ENCODE measurements at places on chromosomes 4 and X.

GRCh38 chr4:7828011-7828720, 111.5 kb downstream of the AFAP1 start:
- DNase-seq: peak; percentile 99

- DNase-seq: no peak
Measured at GRCh38 chr4:153084224-153084979, 119.8 kb upstream of the TRIM2 start.

DNA sequence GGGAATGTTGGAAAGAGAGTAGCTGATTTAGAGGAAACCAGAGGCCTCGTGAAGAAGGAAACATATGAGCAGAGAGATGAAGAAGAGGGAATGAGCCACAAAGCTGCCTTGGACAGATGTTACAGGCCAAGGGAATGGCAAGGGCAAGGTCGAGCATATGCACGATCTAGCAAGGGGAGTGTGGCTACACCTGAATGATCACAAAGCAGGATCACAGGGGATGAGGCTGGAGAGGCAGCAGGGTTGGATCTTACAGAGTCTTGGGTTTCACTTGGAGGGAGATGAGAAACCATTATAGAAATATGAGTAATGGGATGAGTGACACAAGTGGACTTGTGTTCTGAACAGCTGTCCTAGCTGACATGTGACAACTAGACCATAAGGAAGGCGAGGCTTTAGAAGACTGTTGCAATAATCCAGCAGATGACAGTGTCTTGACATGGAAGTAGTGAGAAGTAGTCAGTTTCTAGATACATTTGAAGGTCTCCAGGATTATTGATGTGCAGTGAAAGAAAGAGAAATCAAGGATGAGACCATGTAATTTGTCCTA, 58.7 kb downstream of the RASGEF1B start:
- DNase-seq: no peak

DNA sequence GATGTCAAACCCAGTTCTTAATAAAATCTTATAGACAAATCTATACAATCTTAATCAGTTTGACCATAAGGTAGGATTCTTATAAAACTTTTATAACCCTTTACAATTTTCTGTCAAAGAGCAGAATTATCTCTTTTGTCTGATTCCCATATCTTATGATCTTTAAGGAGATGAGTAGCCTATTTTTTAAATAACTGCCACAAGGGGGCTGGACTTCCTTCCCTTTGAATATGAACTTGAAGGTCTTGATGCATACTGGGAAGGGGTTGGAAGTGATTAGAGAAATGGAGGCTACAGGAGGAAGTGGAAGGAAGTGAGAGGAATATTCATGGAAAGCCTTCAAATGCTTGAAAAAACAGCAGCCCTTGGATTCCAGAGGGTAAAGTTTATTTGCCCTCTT, 111.1 kb downstream of the APOOL start:
- DNase-seq: no peak

DNA sequence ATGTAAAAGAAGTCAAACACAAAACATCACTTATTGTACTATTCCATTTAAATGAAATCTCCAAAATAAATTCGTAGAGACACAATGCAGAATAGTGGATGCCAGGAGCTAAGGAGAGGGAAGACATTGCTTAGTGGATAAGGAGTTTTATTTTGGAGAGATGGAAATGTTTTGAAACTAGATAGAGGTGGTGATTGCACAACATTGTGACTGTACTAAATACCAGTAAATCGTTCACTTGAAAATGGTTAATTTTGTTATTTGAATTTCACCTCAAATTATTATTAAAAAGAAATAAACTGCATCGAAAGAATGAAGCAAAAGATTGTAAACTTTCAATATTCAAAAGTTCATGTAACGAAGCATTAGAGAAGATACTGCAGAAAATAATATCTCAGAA, 9.7 kb upstream of the ACSL4 start:
- no peak for DNase-seq

GRCh38 chrX:10356979-10357378, 200.2 kb downstream of the CLCN4 start:
- peak; percentile 9 for DNase-seq

GRCh38 chrX:107273795-107274194, 67.4 kb downstream of the DNAAF6 start:
- DNase-seq: no peak

DNA sequence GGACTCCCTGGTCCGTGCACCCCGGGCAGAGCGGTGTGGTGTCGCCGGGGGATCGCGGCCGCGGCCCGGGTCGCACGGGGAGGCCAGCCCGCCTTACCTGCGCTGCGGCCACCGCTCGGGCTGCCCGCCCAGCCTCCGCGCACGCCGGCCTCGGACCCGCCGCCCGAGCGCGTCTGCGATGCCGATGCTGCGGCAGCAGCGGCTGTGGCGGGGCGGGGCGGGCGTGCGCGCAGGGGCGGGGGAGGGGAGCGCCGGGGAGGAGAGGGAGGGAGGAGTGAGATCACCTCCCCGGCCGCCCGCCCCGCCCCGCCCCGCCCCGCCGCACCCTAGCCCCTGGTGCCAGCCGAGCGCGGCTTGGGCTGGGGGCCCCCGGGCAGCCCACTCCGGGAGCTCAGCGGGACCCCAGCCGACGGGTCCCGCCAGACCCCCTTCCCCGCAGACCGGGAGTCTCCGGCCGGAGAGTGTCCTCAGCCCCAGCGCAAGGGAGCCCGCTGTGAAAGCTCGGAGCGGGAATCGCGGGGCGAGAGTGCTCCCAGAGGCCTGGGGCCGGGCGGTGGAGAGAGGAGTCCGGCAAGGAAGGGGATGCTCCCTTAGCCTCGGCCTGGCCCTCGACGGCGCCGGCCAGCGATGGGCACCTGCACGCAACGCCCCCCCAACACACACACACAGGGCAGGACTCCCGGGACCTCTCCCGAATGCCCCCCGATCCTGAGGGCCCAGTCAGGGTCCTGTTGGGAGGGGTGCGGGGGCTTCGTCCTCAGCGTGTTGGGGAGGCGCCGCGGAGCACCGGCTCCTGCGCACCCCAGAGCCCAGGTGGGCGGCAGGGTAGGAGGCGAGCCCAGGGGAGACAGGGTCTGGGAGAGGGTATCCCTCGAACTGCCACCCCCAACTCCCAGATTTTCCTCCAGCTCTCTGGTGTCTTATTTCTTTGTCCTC, at the start of gene L1CAM:
L1CAM (minus strand) TSS at position 206 of the 936 bp plus-strand sequence. CDS start 10,337 bp downstream, outside the sequence.
- DNase-seq: no peak

GRCh38 chr4:158162631-158163030, 10.2 kb downstream of the GASK1B start:
- DNase-seq: peak; percentile 37

GRCh38 chrX:154829926-154830442, 4.5 kb downstream of the SMIM9 start:
- DNase-seq: no peak

DNA sequence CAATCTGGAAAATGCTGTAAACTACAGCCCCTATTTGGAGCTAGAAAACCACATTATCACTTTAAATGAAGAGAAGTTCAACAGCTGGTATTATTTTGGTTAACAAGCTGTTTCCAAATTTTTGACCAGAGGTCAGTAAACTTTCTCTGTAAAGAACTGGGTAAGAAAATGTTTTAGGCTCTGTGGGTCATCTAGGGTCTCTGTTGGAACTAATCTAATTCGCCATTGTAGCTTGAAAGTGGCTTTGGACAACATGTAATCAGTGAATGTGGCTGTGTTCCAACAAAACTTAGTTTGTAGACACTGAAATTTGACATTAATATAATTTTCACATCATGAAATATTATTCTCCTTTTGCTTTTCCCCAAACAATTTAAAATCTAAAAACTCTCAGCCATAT, 25.8 kb upstream of the RNF150 start:
- no peak for DNase-seq

DNA sequence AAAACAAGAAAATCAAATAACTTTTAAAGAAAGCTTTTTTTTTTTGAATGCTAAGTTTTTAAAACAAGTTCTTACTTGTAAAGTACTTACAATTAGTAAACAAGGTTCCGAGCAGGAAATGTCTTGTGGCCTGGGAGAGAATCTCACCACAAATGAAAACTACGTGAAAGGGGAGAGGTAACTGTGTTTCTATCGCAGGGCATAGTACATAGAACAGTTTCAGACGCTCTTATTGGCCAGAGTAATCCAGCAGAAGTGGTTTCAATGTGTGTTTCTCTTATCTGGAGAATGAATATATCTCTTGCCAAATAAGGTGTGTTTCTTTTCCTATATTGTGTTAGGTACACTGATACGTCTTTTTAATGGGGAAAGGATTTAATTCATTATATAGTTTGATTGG, at the start of gene PLAC8:
PLAC8 (minus strand) TSS at position 154 of the 400 bp plus-strand sequence. CDS start 6,808 bp downstream, outside the sequence.
- DNase-seq: no peak

- no peak for DNase-seq
Measured at GRCh38 chr4:87530229-87530628, 1.1 kb upstream of the SPARCL1 start.

GRCh38 chrX:19794690-19795089, 92.7 kb downstream of the SH3KBP1 start:
- DNase-seq: peak; percentile 50

DNA sequence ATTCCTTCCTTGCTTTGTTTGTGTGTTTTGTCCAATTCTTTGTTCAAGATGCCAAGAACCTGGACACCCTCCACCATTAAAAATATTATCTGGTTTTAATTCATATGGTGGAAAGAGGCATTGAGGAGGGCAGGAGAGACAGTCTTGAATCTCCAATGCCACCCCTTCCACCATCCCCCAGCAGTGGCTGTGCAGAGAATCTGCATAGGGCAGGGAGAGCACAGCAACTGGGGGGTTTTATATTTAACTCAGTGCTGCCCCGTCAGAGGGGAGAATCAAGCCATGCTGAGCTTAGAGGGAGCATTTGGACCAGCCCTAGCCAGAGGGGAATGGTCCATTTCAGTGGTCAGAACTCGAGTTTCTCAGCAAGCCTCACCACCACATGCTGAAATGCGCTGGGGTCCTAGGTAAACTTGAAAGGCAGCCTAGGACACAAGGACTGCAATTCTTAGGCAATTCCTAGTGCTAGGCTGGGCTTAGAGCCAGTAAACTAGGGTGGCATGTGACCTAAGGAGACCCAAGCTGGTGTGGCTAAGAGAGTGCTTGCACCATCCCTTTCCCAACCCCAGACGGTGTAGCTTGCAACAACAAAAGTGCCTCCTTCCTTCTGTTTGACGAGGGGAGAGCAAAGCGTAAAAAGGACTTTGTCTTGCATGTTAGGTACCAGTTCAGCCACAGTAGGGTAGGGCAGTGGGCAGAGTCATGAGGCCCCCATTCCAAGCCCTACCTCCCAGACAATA, 34.2 kb downstream of the CCDC158 start:
- DNase-seq: no peak

- peak; percentile 7 for DNase-seq
Measured at GRCh38 chr4:167688660-167689142, 403.6 kb upstream of the ANXA10 start.

Measured in RPMI7951 (cell line).